Bone marrow (tissue), 2 donors: ENCODE measurements at places on chromosomes 1 and 21.

DNA sequence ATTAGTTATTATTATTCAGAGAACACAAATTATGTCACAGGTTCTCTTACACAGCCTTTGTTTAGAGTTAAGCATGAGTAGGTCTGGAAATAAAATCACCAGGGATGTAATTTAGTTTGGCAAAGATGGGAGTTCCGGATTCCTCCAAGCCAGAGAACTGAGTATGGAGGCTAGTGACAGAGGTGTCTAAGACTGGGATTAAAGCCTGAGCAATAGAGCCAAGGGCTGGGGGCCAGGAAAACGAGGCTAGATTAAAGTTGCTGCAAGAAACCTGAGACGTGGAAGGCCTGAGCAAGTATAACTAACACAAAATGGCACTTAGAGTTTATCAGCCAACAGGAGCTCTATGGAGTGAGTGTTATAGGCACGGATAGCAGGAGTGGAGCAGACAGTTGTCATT is 381.6 kb downstream of the SRGAP2C start:
- no peak for DNase-seq

DNA sequence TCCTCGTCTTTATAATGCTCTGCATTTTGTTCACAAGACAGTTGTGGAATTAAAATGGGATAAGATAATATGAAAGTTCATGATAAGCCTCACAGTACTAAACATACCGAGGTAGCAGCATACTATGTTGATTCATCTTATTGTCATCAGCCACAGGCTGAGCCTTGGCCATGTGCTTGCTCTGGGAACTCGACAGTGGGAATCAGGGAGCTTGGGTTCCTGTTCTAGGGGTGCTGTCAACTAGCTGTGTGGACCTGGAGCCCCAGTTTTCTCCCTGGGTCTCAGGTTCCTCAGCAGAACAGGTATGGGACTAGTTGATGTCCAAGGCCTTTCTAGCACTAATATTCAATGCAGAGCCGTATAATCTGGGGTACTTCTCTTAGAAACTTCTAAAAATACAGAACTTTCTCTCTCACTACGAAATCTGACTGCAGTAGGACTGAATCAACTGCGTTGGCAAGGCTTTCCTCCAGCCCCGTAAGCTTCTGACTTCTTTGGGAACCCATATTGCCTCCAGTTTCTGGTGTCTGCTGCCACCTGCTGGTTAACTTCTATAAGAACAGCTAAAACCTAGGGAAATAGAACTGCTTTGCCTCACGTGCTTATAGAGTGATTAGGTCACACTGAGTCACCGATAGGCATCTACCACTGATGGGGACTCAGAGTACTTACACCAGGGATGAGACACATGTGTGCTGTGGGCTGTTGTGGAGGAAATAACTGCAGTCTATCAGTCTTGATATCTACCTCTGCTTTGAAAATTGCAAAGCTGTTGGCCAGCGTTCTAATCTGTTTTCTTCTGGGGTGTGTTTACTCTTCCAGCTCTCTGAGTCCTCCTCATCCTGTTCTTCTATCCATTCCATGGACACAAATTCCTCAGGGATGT is 110.9 kb downstream of the RGL1 start:
- DNase-seq: peak; percentile 75

GRCh38 chr1:112557385-112557784 is 48.6 kb downstream of the WNT2B start:
- no peak for DNase-seq

DNA sequence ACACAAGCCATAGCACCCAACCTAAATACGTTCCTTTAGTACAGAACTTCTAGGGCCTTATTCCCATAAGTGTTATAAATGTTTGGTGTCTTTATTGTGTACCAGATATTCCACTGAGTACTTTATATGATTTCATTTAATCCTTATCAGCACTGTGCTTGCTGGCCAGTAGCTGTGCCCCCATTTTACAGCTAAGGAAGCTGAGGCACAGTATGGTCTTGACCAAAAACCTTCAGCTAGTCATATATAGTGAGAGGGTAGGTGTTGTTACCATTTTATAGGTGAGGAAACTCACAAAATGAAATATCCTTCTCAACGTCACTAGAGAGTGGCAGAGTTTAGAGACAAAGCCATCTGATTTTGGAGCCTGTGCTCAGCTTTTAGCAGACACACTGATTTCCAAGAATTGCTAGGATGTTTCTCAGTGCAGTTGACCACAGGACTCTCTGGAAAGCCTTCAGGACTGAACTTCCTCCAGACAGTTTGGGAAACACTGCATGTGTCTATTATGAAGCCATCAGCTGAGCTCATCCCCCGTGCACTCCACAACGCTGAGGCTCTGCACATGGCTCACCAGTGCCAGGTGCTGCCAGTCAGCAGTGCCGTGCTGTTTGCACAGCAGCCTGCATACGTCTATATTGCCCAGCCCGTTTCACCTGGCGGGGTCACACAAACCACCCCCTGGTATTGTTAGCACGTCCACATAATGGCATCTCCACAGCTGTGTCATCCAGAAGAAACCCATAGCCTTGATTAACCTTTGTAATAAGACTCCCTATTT is 15.4 kb downstream of the NPPA start:
- DNase-seq: no peak

DNA sequence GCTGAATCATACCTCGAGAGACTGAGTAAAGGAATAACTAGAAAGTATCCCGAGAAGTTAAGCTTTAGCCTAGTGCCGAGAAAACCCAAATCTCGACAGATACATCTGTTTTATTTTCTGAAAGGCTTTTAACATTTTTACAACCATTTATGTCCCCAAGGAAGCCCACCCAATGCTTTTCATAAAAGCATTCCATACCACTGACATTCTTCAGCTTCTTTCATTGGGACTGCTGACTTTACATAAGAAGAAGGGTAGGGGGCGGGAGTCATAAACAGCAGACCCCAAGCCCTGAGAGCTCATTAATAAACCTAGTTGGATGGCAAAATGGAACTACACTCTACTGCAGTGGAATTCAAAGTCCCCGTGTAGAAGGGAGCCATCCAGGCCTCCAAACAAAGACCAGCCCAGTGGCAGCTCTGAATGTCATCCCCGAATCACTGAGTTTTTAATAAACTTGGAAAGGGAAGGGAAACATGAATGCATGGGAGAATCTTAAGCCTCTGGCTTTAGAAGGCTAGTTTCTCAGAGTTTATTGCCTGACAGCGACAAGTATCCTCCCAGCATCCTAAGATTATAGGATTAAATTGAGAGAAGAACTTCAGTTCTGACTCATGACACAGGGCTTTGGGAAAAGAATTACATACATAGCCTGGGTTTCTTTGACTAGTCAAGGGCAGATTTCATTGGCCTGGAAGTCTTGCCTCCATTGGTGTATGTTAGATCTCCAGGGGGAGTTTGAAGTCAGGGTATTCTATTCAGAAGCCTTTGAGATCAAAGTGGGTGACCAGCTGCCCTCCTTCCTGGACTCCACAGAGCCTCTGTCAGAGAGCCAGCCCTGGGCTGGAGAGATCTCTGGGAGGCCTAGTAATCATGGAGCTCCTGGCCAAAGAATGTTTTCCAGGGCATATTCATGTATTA is 3.7 kb downstream of the ATF3 start:
- no peak for DNase-seq
